ENCODE measurements at places on chromosomes 2 and 18.

DNA sequence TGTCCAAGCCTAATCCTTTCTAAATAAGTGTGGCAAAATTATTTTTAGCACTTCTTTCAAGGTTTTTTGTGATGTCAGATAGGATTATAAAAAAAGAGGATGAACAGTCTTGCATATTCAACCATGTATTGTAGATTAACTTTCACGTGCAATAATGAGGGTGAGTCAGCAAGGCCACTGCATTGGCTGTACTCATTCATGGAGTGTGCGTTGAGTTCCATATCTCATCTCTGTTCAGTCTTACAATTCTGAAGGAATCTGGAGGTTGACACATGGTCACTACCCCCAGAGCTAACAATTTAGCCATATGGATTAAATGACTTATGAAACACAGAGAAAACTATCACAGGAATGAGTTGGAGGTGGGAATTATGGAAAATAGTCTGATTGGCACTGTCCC lies 810.5 kb downstream of the SLC4A3 start:
- ATAC-seq = no peak

DNA sequence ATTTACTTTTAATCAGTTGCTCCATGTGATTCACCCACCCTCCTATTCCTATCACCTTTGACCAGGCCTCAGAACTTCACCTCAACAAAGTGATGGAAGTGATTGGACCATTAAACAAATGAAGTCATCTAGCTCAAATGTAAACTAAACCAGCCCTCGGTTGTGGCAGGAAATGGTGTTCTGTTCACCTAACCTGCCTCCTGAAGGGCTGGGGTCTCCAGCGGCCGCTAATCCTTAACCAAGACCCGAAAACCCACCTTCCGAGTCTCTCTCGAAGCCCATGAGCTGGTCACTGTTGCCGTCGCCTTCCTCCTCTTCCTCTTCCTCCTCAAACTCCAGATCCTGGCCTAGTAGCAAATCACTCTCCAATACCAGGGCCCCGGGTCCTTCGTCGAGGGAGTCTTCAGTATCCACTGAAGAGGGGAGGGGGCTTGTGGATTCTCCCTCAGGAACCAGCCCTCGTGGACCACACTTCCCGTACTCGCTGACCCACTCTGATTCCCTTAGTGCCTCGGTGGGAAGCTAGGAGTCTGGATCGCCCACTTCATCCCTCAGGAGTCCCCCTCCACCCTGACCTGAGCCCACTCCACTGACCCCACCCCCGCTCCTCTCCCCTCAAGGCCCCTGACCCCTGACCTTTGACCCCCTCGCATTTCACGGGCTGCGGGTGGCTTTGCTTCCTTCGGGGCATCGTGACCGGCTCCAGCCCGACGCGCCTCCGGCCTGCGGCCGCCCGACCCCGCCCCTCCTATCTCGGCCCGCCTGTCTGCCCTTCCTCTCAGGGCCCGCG lies 503 bp downstream of the ZNF513 start:
- no peak for ATAC-seq

DNA sequence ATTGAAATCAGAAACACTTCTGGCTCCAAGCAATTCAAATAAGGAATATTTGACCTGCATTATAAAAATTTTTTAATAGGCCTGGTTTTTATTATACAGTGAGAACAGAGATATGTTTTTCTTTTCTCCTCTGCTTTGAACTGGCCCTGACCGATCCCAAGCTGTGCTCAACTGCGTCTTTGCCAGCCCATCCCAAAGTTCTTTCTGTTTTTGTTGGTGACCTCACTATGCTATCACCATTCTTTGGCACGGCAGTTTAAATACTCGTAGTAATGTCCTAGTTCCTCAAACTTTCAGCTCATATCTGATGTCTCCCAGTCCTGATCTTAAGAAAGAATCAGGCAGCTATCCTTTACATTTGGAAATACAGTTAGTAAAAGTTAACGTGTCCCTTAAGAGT lies 42.3 kb upstream of the NETO1 start:
- no peak for ATAC-seq

GRCh38 chr18:69626643-69627242 lies 226.1 kb downstream of the DOK6 start:
- no peak for ATAC-seq

GRCh38 chr18:42080340-42080739 lies 125.3 kb downstream of the PIK3C3 start:
- ATAC-seq = no peak

DNA sequence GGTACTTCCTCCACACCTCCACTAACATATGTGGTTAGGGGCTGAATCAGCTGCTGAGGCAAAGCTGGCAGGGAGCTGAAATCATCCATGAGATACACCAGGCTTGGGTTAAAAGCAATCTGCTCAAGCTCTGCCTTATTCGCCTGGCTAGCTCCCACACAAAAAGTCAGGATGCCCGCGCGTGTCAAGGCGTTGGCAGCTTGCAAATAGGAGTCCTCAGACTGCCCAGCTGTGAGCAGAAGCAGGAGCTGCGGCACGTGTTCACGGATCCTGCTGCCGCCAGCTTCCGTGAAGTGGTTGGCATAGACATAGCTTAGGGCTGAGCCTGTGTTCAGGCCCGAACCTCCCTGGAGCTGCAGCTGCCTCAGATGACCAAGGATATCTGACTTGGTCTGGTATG lies 35.3 kb downstream of the COL6A3 start:
- ATAC-seq = no peak

GRCh38 chr2:213148572-213149261 lies 2.7 kb downstream of the IKZF2 start:
- no peak for ATAC-seq

DNA sequence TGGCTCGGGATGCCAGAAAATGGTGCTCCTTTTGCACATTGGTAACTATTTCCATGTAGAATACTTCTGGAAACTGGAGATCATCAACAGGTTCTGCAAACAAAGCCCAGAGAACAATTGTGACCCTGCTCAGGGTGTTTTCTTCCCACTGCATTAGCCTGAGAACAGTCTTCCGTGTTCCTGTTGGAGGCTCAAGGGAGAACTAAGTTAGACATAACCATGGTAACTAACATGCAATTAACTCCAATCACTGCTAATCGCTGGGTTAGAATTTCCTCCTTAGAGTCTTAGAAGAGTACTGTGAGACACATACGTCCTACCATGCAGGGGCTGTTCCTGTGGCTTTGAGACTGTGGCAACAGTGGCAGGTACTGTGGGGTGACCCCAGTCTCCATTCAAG lies 36.0 kb upstream of the PDIA6 start:
- ATAC-seq = no peak

DNA sequence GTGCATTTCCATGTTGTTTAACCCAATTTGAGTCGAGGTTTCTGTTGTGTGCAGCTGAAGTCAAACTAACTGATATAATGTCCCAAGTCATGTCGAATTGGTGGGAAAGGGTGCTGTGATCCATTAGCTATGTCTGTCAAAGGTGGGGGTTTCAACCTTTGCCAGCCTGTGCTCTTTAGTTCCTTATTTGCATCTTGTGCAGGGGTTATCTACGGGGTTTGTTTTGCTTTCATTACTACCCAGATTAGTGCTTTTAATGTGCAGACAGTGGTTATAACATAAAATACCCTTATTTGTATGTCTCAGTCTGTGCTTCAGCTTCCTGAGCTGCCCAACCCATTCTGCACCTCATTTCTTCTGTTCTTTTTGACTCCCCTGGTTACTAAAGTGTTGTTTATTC lies 271.9 kb upstream of the CXCR4 start:
- ATAC-seq = no peak

DNA sequence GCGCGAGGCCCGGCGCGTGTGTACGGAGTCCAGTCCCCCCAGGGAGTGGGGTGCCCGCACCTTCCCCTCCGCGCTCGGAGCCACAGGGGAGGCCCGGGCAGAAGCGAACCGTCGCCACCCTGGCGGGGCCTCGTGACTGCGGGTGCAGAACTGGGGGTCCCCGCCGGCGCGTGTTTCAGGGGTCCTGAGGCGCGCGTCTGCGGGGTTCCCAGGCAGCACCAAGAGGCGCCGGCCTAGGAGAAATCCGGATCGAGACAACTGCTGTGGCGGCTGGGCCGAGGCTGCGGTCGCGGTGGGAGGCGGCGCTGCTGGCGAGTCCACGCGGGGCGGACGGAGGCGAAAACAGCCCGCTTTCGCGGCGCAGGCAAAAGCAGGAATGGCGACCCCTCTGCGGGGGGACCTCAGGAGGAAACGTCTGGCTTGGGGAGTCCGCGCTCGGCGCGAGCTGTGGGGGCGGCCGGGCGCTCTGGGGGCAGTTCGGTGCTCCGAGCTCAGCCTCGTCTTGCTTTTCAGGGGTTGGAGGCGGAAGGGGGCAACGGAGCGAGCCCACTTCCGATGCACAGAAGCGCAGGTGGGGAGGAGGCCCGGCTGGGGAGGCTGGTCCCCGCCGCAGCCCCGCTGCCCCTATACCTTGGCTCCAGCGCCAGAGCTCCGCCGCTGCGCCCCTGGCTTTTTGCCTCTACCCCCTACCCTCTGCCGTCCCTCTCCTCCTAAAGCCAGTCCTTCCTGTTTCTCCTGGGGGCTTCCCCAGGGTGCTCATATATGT lies 81.5 kb upstream of the LDLRAD4 start:
- ATAC-seq = peak; percentile 36

DNA sequence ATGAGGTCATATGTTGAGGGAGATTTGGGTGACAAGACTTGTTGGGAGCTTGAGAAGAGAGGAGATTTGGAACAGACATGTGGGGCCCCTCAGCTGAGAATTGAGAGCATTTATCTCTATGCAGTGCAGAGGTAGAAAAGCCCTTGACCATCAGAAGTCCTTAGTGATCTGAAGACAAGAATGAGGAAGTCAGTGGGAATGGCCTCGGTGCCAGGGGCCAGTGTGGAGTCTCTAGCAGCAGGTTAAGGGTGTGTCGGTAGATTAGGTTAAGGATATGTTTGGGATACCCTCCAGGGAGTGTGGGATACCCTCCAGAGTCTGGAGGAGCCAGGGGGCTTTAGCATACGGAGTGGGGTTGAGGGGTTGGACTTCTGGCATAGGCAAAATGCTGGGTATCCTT lies 41.6 kb downstream of the FBXO48 start:
- no peak for ATAC-seq

DNA sequence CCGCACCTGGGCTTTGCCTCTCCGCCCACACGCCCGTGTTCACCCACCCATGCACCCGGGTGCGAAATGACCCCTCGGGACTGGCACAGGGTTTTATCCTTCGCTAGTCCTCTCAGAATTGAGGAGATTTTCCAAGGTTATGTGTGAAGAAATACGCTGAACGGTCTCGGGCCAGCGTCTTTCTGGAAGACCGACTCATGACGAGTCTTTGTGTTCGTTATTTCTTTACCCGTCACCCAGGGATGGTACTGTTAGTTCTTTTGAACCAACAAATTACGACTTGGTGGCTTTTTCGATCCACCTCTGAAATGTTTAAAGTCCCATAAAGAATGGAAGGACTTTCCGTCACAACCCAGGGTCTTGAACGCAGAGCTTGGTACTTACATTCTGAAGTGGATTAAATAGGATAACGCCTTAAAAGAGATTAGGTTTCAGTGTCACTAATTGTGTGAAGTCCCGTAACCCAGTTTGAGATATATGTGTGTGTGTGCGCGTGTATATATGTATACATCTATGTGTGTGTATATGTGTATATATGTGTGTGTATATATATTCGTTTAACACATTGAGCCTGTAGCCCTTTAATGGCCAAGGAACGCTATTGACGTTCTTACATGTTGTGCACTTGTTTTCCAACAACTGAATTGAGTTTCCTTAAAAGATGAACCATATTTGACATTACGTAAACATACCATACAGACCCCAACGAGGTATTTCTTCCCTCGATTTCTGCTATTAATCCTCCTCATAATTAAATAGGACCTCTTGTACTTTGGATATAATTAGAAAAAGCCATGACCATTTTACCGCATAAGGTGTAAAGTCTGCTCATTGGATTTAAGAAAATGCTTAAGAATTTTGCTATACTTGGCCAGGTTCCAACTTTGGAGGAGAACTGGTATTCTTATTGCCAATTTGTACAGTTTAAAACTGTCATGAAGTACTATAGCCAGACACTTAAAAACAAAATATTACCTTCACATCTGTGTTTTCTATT lies 889 bp downstream of the ZC3H15 start:
- ATAC-seq = peak; percentile 3

DNA sequence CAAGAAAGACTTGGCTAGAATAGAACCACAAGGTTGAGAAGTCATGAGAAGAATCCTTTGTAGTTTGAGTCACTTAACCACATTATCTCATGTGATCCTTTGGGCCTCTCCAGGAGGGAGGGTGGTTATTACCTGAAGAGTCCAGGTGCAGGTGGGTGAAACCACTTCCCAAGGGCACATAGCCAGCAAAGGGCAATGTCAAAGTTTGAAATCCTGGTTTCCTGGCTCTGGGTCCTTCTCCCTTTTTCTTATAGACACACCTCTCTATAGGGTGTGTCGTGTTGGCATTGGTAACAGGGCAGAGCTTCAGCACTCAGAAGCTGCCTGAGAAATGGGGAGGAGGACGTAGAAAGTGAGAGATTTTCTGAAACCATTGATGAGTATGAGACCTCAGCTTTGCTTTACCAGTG lies 137.9 kb downstream of the MGAT5 start:
- peak; percentile 79 for ATAC-seq

GRCh38 chr2:65072181-65072970 lies 16.2 kb downstream of the CEP68 start:
- ATAC-seq = no peak

- no peak for ATAC-seq
Observed at GRCh38 chr18:27449104-27449503, 264.0 kb upstream of the CHST9 start.

- ATAC-seq = no peak
Observed at GRCh38 chr18:47999801-48000248, 69.4 kb upstream of the SMAD2 start.

GRCh38 chr18:30712383-30712782 lies 330.2 kb downstream of the DSC3 start:
- no peak for ATAC-seq

DNA sequence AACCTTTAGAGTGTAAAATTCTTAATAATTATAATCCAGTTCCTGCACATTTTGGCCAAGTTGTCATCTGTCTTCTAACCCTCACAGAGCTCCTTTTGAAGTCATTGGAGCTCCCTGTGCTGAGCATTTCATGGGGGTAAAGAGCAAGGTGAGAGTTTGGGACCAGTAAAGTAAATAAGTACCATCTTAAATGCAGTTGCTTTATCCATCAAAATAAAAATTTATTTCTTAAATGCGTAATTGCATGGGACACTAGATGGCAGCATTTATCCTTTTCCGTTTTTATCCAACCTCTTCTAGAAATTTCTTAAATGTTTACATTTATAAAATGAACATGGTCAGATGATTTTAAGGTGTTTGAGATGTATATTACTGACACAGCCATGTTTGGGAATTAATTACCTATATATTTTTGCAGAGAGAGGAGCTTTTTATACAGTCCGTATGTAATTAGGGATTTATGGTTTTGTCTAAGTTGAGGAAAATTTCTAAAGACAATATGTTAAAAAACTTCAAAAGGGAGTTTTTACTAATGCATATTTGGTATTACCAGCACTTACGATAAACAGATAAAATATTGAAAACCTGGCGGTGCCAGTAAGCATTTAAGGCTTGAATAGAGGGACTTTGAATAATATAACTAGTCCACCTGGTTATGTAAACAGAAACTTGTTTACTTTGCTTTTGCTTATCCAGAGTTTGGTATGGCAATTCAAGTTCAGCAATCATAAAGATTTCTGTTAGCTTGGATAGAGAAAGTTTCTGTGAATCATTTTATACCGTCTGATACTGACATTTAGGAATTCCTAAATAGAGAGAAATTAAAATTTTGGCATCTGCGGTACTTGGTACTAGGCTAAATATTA lies 54.5 kb downstream of the ACSL3 start:
- ATAC-seq = no peak
